Right renal cortex interstitium (tissue), 3 donors: ENCODE measurements at places on chromosomes 11 and 22. TPM values are rescaled to one million over a fixed set of nuclear protein-coding genes. Genes with fewer than 3 reads are reported as not detected.

- no peak for DNase-seq
Observed at GRCh38 chr11:61682906-61683675, 2.9 kb downstream of the DAGLA start.

DNA sequence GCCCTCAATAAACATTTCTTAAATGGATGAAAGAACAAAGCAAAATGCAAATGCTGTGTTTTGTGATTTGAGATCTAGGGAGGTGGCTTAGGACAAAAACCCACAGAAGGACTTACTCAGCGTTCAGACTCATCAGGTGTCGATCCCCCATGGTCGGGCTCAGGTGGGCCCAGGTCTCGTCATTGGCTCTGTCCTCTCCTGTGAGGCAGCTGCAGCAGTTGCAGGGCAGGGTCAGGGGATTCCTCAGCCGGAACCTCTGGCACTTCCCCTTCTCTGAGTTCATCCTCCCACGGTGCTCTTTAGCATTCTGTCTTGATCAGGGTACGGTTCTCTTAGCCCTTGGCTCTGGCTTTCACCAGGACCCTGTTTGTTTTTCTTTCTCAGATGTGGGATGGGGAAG is 14.0 kb upstream of the ACR start:
- no peak for DNase-seq

AP5B1 gene
- polyA plus RNA-seq = 5.5 TPM

PNPLA5 gene
- 0.06 TPM for polyA plus RNA-seq

TTC36 gene
- polyA plus RNA-seq = 1.1 TPM

SCO2 gene
- polyA plus RNA-seq = not detected
